ENCODE measurements at places on chromosomes 6 and 20. TPM values are rescaled to one million over a fixed set of nuclear protein-coding genes. Genes with fewer than 3 reads are reported as not detected.

The ENPP4 gene
- 24.2 TPM for total RNA-seq

The RAET1E gene
- total RNA-seq = not detected

The ZNF831 gene
- total RNA-seq = 0.57 TPM

The RSPH4A gene
- 0.35 TPM for total RNA-seq

The PSORS1C2 gene
- not detected for total RNA-seq

The CCN5 gene
- total RNA-seq = 1.7 TPM

The HLA-DOB gene
- not detected for total RNA-seq

The CLPSL2 gene
- not detected for total RNA-seq

The SLC17A2 gene
- total RNA-seq = not detected
